ENCODE measurements at places on chromosomes 2 and 18. TPM values are rescaled to one million over a fixed set of nuclear protein-coding genes. Genes with fewer than 3 reads are reported as not detected.

The PSMA8 gene
- not detected for total RNA-seq

The HAAO gene
- 23.3 TPM for total RNA-seq

The ACMSD gene
- not detected for total RNA-seq

The GRHL1 gene
- 9.7 TPM for total RNA-seq

The RSAD2 gene
- 3.7 TPM for total RNA-seq

GRCh38 chr2:141968433-141968832, 162.4 kb downstream of the LRP1B start:
- no peak overlapping the region for H3K27ac ChIP-seq
- H3K4me1 ChIP-seq, result no peaks in the 10 kb centered on the region
- no peaks in the 10 kb centered on the region for H3K36me3 ChIP-seq
- H3K4me3 ChIP-seq, result no peak overlapping the region
- no peaks in the 10 kb centered on the region for H3K27me3 ChIP-seq

DNA sequence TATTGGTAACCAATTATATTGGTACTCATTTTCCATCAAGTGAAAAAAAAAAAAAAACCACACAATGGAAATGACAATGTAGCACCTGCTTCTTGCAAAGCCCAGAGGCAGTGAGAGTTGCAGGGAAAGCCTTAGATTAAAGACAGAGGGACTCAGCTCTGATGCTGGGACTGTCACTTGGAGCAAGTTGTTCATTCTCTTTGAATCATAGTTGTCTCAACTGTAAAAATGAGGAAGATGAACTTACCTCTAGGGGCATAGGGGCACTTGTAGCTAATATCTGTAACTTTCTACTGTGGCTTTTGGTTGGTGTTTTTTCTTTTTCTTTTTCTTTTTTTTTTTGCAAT, 81.4 kb upstream of the LPIN2 start:
- no peaks in the 10 kb centered on the region for H3K36me3 ChIP-seq
- H3K4me1 ChIP-seq, result peaks cover 35% of the 10 kb centered on the region
- H3K27me3 ChIP-seq, result no peaks in the 10 kb centered on the region

DNA sequence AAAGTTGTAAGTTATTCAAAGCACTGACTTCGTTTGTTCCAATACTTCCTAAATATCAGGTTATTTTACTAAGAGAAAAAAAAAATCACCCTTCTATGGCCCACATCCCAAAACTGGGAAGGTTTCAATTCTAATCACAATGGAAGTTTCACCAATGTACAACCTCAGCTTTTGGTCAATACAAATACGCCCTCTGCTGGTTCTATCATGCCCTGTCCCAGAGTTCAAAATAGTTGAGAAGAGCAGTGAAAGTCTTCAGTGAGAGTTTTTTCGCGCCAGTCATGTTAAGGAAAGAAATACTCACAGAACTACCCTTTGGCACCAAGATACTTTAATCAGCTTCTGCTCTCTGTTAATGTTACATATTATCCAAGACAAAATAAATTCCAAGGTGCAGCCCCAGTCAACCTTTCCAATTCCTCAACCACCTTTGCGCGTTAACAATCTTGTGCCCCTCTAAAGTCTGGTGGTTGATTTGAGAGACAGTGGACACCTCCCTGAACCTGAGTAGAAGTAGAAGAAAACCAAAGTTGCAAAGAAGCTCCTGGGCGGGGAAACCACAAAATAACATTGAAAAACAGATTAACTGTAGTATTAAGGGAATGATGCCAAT, 59.9 kb downstream of the SUMO1 start:
- no peaks in the 10 kb centered on the region for H3K27me3 ChIP-seq
- no peak for DNase-seq
- H3K27ac ChIP-seq, result no peak overlapping the region

DNA sequence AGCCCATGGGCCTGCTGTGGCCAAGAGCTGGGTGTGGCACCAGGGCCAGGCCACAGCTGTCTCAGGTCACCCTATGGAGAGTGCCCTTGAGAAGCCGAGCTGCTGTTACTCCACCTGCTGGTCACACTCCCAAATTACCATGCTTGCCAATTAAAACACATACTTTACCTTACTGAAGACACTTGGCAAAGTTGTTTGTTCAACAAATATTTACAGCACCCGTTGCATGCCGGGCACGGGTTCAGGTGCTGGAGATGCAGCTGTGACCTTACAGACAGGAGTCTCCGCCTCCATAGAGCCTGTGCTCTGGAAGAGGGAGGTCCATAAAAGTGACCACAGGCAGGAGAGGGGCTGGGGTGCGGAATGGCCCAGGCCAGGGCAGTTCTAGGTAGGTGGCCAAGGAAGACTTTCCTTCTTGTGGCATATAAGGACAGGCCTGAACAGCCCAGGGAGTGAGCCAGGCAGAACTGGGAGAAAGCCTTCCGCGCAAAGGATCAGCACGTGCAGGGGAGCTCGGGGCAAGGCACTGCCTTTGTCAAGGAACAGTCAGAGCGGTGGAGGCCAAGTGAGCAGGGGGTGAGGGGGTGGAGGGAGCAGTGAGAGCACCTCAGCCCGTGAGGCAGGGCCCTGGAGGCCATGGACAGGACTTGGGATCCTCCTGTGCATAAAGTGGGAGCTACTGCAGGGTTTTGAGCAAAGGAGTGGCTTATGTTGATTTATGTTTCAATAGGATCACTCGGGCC, 23.6 kb upstream of the RBM44 start:
- no peaks in the 10 kb centered on the region for H3K4me1 ChIP-seq
- no peaks in the 10 kb centered on the region for H3K27me3 ChIP-seq
- H3K36me3 ChIP-seq, result peaks cover 46% of the 10 kb centered on the region
- H3K4me3 ChIP-seq, result no peak overlapping the region
- H3K27ac ChIP-seq, result no peak overlapping the region
- no peak for DNase-seq

DNA sequence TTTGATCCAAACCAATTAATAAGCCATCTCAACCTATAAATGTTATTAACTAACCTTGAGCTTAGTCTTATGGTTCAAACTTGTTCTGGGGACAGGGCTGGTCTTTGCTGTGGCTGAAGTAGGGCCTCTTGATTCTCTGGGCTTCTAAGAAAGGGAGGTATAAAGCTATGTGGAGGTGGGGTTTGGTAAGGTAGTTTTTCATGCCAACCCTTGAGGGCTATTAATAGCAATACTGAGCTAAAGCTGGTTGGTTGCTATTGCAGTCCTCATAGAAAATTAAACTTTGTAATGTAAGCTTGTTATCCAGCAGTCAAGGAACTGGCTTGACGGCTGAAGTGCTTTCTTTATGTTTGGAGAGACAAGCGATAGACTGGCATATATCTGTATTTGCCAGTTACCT, 112.1 kb downstream of the RND3 start:
- no peak overlapping the region for H3K4me3 ChIP-seq
- peaks cover 23% of the 10 kb centered on the region for H3K4me1 ChIP-seq
- H3K36me3 ChIP-seq, result no peaks in the 10 kb centered on the region
- H3K27me3 ChIP-seq, result no peaks in the 10 kb centered on the region
- H3K27ac ChIP-seq, result no peak overlapping the region

DNA sequence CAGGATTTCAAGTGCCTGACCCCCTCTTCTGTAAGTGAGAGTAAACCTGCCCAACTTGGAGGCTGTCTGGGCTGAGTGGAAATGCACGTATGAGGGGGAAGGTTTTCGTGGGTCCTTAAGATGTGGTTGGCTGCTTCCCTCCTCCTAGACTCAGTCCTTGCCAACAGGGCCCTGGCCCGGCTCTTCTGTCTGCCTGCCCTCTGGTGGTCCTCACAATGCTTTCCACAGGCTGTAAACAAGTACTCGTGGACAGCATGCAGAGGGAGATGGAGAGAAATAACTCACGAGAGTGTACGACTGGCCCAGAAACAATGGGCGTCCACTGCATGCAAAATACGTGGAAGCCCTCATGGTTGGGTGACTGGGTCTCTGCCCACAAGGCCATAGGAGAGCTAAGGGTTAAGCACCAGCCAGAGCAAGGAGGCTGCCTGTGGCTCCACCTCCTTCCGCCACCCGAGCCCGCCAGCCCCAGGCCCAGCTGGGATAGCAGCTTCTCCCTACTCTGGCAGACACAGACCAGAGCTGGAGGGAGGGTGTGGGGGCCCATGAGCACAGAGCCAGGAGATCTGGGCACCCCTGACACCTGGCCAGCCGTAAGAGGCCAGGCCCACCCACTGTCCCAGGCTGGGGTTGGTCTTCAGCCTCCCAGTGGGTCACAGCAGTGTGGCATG, 17.0 kb upstream of the ARHGEF4 start:
- H3K36me3 ChIP-seq, result no peaks in the 10 kb centered on the region
- H3K4me1 ChIP-seq, result peaks cover 23% of the 10 kb centered on the region
- DNase-seq, result no peak
- no peak overlapping the region for H3K4me3 ChIP-seq
- no peaks in the 10 kb centered on the region for H3K27me3 ChIP-seq

DNA sequence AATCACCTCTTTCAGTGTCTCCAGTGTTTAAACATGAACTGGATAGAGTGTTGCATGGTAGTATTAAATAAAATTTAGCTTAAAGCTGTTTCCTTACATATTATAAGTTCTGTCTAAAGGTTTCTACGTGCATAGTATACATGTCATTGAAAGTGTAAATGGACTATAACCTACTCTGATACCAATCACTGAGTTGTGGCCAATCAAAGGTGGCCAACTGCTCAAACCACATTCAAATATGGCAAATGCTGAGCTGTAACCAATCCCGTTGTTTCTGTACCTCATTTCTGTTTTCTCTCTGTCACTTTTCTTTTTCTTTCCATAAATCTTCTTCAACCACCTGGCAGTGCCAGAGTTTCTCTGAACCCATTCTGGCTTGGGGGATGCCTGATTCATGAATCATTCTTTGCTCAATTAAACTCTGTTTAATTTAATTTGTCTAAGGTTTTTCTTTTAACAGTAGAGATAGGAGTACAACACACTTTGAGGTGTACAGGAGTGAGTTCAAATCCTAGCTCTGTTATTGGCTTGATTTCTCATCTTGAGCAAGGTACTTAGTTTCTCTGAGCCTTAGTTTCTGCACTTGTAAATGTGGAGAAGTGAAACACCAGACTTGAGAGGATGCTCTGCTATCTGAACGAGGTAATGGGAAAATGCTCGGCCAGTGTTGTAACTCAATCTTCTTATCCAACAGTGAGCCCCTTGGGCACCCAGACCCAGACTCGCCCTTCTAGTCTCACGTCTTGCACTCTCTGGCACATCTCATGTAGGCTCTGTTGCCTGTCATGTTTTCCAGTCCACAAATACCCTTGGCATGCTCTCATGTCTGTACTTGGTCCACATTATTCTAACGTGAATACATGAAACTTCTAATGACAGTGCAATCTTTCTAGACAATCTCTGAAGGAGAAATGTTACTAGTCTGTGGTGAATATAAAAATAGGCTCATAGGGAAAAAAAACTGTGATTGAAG, 228.0 kb downstream of the PIK3C3 start:
- H3K27me3 ChIP-seq, result no peaks in the 10 kb centered on the region
- H3K27ac ChIP-seq, result no peak overlapping the region
- no peak for DNase-seq
- H3K36me3 ChIP-seq, result no peaks in the 10 kb centered on the region
- no peak overlapping the region for H3K4me3 ChIP-seq

- H3K27me3 ChIP-seq, result peaks cover 16% of the 10 kb centered on the region
- H3K36me3 ChIP-seq, result no peaks in the 10 kb centered on the region
- H3K4me3 ChIP-seq, result no peak overlapping the region
- no peak for DNase-seq
- H3K27ac ChIP-seq, result no peak overlapping the region
Observed at GRCh38 chr2:178767094-178768060, 39.8 kb downstream of the TTN start.

DNA sequence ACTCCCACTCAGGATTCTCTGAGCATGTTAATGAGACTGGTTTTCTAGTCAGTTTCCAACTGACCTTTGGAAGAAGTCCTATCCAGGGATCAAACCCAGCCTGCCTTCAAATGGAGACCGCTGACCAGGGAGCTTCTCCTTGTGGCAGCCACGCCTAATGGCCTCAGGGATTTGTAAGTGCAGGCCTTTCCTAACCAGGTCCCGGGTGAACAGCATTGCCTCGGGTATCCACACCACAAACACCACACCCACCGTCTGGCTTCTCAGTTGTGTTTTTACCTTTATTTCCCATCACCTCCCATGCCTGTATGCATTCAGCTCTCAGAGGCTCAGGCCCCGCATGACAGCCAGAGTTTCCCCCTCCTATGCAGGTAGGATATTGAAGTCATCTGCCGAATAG, 406.3 kb upstream of the HS6ST1 start:
- no peak for DNase-seq
- H3K36me3 ChIP-seq, result peaks cover 12% of the 10 kb centered on the region

- no peaks in the 10 kb centered on the region for H3K36me3 ChIP-seq
- no peak overlapping the region for H3K27ac ChIP-seq
Observed at GRCh38 chr2:61770746-61771145, 83.1 kb downstream of the FAM161A start.
